HuH-7 (cell line): ENCODE measurements at places on chromosomes 7 and 10.

DNA sequence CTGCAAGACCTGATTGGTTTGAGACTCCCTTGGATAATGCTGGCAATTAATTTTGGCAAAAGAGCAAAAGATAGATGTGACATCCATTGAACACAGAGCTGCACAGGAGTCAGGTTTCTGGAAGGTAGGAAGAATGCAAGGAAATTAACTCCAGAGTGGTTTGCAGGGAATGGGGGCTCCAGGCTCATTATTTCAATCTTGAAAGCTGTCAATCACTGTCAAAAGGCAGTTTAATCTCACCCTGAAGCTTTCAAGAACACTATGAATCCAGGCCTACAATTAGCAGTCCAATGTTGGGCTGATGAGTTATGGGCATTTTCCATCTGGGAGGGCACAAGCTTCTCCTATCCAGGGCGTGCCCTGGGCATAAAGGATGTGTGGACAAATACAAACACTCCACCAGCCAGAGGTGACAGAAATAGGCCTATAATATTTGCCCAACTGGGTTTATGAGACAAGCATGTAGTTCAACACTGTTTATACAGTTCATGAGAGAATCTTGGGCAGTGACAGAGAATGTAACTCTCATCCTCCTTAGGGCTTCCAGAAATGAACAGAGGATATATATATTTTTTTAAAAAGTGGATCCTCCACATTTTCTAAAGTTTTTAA is 80.5 kb downstream of the KCNMA1 start:
- DNase-seq = no peak

- DNase-seq = peak; percentile 60
Observed at GRCh38 chr7:33044401-33044718, 18.2 kb downstream of the NT5C3A start.

DNA sequence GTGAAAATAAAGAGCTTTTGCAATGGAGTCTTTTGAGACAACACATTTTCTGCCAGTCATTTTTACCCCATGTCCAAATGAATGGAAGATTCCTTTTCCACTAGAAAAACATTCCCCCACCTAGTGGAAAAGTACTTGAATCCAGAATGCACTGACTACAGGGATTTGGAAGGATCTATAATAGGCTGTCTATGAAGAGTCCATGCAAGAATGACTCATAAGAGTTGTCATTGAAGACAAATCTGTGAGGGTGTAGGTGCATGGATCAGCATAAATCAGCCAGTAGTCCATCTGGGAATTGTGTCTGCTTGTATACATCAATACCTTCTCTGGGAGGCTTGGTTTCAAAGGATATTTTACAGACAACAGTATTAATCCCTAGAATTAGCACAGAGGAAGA is 32.5 kb upstream of the TRUB1 start:
- DNase-seq = peak; percentile 28

DNA sequence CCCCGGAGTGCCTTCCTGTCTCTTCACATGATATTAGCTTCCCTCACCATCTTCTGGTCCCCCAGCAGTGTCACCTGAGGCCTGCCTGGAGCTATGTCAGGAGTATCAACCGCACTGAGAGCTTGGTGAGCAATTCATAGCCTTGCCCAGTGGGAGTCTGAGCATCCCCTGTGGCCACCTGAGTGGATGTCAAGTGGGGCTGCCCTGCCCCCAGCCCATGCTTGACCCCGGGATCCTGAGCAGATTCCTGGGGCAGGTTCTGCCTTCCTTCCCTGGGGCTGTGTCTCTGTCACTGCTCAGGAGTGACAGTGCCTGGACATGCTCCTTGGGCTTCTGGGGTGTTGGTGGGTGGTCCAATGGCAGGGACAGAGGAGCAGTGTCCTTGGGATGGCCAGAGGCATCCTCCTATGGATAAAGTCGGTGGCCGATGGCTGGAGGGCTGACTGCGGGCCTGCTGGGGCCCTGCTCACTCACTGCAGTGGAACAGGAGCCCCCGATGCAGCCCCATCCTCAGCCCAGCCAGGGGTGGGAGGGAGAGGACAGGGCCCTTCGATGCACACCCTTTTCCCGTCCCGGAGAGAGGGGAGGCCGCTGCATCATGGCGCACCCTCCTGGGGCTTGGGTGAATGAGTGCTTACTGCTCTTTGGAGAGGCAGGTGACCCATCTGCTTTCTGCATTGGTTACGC is 95.7 kb downstream of the BMS1 start:
- no peak for DNase-seq

GRCh38 chr10:49349390-49349789 is 46.5 kb downstream of the DRGX start:
- DNase-seq = no peak

DNA sequence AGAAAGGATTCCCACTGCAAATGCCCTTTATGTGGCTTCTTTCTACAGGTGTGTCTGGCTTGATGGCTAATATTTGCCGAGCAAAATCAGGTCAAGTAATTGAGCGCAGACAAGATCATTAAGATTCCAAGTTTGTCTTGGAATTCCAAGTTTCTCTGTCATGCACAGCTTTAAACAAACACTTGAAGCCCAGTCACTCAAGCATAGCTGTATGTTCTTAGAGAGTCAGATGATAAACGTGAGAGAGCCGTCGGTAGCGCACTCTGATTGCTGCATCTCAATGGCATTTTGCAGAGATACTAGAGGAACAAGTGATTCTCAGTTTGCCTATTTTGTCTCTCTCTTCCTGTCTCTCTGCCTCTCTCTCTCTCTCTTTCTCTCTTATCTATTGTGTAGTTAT is 658 bp downstream of the DMBT1 start:
- DNase-seq = no peak

DNA sequence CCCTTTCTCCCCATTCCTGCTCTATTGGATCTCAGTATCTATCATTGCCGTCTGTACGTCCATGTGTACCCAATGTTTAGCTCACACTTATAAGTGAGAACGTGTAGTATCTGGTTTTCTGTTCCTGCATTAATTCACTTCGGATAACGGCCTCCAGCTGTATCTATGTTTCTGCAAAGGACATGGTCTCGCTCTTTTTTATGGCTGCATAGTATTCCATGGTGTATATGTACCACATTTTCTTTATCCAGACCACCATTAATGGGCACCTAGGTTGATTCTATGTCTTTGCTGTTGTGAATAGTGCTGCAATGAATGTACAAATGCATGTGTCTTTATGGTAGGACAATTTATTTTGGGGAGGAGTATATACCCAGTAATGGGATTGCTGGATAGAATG is 94.4 kb upstream of the MPP7 start:
- DNase-seq = no peak

DNA sequence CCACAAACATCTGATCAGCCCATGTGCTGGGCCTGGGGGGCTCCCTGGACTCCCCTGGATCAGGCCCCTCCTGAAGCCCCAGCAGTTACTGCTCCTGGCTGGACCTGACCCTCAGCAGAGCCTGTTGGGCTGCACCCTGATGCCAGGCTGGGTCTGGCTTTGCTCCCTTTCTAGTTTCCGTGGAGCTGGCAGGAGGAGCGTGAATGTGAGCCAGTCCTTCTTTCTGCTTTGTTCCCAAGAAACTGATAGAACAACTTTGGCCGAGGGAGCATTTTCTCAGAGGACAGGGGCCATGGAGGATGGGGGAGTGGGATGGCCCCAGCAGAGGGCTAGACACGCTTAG is 128.2 kb downstream of the NEURL1 start:
- DNase-seq = no peak

- peak; percentile 88 for DNase-seq
Observed at GRCh38 chr10:124741281-124741921, 2.8 kb downstream of the FAM53B start.

- no peak for DNase-seq
Observed at GRCh38 chr7:142896151-142896550, 10.6 kb upstream of the TRPV6 start.

DNA sequence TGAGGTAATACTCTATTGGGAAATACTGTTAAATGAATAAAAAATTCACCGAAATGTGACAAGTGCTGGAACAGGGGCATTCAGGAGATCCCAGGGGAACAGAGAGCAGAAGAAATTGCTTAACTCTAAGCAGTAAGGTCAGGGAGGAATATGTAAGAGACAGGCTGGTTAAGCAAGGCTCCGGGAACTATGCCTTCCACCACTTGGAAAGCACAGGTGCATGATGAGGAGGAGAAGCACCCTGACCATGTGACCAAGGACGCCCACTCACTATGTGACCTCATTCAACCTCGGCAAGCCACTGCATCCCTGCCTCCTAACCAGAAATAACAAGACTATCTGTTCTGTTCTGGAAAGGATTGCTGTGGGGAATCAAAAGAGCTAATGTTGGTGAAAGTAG is 218.4 kb downstream of the ELMO1 start:
- no peak for DNase-seq

GRCh38 chr10:33655921-33656320 is 321.5 kb upstream of the NRP1 start:
- DNase-seq = no peak

- no peak for DNase-seq
Observed at GRCh38 chr7:26153241-26153822, 1.3 kb downstream of the NFE2L3 start.

GRCh38 chr10:125158601-125159485 is 1.5 kb downstream of the CTBP2 start:
- DNase-seq = peak; percentile 47
